HT1080 (cell line): ENCODE measurements at places on chromosomes 4 and X.
A peak's percentile ranks its signal among the peaks of the same experiment; 100 is the strongest.

DNA sequence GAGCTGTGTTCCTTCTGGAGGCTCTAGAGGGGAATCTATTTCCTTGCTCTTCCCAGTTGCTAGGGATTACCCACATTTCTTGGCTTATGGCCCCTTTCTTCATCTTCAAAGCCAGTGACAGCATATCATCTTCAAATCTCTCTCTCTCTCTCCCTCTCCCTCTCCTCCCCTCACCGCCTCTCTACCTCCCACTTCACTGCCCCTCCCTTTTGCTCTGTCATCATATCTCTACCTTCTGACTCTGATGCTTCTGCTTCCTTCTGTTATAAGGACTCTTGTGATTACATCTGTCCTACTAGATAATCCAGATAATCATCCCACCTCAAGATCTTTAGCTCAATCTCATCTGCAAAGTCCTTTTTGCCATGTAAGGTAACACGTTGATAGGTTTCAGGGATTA is 93.1 kb upstream of the TEX13D start:
- DNase-seq, result no peak

DNA sequence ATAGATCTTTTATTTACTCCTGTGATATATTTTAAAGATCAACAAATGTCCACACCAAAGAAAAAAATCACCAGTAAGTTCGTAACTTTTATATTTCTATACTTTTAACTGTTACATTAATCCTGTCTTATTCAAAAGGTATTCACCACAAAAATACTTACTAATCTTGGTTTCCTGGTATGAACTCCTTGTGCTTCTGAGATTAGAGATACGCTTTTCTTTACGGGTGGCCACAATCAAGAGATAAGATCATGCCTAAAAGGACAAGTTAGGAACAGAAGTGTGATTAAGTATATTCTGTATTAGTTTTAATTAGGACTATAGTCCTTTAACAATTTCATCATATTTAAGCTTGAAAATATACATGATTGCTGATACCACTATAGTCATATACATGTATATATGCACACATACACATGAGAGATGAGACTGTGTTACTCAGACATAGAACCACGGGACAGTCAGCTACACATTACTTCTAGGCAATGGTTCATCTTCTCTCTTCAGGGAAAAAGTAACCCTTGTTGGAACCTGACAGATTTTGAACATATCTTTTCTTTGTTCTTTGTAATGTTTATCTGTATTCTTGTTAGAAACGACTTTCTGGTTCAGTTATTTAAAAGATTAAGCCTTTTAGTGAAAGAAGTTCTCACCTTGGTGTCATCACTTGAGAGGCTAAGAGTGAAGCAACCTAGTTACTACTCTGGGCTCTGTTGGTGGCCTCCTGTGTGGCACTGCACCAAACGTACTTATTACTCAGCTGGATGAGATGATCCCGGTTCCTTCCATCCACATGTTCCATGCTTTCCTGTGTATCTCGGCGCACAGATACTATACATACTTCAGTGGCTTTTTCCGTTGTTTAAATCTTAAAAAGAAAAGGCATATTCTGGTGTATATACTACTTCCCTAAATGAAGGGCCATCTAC is 146.1 kb downstream of the CBR4 start:
- no peak for DNase-seq

GRCh38 chr4:185305979-185306442 is 89.7 kb downstream of the LRP2BP start:
- DNase-seq, result peak; percentile 99

DNA sequence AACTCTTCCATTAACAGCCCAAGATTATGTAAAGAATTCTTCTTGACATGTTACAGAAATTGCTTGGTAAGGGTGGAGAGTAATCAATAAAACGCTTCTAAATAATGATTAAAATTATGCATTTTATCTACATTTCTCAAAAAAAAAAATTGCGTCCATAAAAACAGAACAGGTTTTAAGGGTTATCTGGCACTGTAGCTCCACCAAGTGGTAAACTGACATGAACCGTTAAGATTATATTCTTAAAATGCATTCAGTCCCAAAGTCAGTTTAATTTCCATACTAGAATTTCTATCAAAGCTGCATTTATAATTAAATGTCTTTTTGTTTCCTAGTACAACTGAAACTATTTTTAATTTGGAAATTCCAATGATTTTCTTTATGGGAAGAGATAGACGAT is 214.0 kb upstream of the UGT8 start:
- no peak for DNase-seq

- peak; percentile 11 for DNase-seq
Observed at GRCh38 chr4:67892905-67893304, 9.1 kb upstream of the TMPRSS11D start.

DNA sequence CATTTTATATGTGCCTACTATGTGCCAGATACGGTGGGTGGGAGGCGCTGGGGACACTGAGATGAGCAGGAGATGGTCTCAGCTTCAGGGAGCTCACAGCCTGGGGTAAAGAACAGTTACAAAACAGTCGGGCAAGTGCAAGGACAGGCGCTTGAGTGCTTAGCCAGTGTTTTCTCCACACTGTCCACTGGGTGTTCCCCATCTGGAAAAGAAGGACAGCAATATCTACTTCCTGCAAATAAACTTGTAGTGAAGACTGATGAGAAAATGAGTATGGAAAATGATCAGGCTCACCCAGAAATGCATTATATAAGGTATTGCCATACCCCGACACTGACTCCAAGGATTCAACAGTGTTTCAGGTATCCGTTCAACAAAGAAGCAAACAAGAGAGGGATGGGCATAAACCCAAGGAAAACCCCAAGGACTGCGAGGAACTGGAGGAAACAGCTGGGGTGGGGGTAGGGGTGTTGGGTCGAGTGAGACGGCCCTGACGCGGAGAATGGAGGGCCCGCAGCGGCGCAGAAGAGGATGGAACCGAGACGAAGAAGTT is 835 bp downstream of the TMEM185A start:
- DNase-seq, result peak; percentile 1

GRCh38 chrX:1025413-1025812 is 187.0 kb downstream of the CRLF2 start:
- no peak for DNase-seq

DNA sequence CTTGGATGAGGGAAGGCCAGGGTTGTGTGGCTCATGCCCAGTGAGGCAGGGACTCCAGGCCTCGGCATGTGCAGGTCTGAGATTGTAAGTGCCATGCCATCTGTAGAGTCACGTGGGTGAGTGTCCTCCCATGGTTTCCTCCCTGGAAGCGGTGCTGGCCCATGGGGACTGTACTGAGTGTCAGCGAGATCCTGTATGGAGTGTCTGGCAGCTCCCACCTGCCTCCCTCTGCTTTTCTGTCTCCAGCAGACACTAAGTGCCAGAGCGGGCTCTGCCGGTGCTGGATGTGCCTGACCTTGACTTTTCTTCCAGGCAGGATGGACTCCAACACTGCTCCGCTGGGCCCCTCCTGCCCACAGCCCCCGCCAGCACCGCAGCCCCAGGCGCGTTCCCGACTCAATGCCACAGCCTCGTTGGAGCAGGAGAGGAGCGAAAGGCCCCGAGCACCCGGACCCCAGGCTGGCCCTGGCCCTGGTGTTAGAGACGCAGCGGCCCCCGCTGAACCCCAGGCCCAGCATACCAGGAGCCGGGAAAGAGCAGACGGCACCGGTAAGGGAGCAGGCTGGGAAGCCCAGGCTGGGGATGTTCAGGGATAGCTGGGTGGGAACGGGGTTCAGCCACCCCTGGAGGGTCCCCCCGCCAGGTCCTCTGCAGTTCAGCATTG is 7.6 kb downstream of the WFS1 start:
- DNase-seq, result no peak
